ENCODE measurements at places on chromosomes 11 and 22.

- no peak for DNase-seq
Measured at GRCh38 chr11:115256397-115257197, 247.6 kb downstream of the CADM1 start.

DNA sequence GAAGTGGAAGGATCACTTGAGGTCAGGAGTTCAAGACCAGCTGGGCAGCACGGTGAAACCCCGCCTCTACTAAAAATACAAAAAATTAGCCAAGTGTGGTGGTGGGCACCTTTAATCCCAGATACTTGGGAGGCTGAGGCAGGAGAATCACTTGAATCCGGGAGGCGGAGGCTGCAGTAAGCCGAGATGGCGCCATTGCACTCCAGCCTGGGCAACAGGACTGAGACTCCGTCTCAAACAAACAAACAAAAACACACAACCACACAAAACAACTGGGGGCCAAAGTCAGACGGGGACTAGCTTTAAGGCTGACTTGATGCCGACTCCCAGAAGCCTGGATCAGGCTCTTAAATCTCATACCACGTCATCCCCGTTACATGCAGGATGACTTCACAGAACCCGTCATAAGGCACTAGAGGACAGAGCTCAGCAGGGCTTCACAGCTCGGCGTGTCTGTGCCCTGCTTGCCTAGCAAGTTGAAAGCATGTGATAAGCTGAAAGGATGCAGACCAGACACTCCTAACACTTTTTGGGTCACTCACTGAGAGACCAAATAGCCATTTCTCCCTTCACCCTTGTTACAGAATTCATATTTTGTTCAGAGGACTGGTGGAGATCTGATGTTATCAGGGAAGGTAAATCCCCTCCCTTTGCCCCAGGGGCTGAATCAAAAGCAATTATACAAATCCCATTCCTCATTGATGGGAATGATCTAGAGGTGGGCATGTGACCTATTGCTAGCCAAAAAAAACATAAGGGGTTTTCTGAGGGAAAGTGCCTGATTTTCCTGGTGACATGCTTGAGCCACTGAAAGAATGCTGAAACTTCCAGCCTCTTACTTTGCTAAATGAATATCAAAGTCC lies 65.4 kb downstream of the GAB2 start:
- DNase-seq, result no peak

- DNase-seq, result no peak
Measured at GRCh38 chr22:48688366-48688765, 1139.3 kb downstream of the BRD1 start.

- DNase-seq, result no peak
Measured at GRCh38 chr11:110028921-110029320, 64.3 kb upstream of the ZC3H12C start.

GRCh38 chr22:46366801-46367706 lies 31.5 kb downstream of the TRMU start:
- DNase-seq, result no peak

- DNase-seq, result no peak
Measured at GRCh38 chr11:125358254-125358840, 137.7 kb downstream of the FEZ1 start.

GRCh38 chr11:44016131-44016530 lies 31.6 kb upstream of the ACCSL start:
- no peak for DNase-seq

GRCh38 chr11:96045622-96046456 lies 121.9 kb upstream of the MTMR2 start:
- no peak for DNase-seq

All from stimulated activated CD8-positive, alpha-beta memory T cell treated with anti-CD3 and anti-CD28 coated beads, Interleukin-4, amount 100 ng/mL, for 4 hours (primary cell).